AG08396 (cell line): ENCODE measurements at places on chromosomes 4 and X.

- no peak for DNase-seq
These were observed 13.0 kb downstream of the RAB9B start for GRCh38 chrX:103818842-103819619.

GRCh38 chr4:172141025-172141424 lies 327.8 kb downstream of the GALNTL6 start:
- DNase-seq = no peak

DNA sequence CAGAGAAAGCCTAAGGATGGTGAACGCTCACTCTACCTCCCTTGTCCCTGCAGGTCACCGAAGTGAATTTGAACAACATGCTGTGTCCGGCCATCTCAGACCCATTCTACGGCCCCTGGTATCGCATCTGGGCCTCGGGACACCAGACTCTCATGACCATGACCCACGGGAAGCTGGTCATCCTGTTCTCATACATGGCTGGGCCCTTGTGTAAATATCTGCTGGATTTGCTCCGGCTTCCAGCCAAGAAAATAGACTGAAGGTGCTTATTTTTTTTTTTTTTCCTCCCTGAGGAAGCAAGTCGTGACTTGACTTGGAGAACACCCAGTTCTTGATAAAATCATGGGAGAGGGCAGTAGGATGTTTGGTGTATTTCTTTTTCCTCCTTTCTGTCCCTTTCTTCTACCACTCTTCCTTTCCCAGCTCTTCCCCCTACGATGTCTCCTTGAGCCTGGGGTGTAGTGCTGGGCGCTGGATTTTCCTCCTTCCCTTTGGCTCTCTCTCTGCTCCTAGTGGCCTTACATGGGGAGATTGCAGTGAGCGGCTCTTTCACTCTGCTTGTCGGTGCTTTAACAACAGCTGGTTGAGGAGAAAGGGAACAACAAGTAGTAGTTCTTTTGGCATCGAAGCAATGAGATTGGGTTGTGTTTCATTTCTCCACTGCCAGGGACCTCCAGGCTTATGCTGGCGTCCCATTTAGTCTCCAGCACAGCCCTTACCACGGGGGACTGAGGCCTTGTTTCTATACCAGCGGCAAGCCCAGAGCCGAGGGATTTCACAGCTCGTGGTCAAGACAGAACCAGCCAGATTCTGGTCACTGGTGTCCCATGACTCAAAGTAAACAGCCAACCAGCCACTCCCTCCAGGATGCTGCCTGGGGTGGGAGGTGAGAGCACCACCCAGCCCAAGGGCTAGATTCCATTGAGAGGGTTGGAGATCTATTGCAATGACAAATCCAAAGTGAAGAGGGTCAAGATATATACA lies 144.4 kb downstream of the AMMECR1 start:
- DNase-seq = no peak

DNA sequence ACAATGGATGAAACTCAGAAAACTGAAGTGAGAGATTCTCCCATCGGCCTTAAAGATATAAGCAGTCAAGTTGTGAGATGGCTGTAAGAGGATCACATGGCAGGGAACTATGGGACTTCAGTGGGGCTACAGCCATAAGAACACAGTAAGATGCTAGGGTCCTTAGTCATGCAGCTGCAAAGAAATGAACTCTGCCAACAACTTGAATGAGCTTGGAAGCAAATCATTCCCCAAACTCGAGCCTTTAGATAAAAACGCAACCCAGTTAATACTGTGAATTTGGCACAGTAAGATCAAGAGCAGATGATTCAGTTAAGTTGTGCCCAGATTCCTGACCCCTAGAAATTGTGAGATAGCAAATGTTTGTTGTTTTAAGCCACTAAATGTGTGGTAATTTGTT lies 117.3 kb downstream of the FAM13A start:
- peak; percentile 13 for DNase-seq

- peak; percentile 8 for DNase-seq
These were observed 103.4 kb downstream of the QRFPR start for GRCh38 chr4:121277194-121278105.

DNA sequence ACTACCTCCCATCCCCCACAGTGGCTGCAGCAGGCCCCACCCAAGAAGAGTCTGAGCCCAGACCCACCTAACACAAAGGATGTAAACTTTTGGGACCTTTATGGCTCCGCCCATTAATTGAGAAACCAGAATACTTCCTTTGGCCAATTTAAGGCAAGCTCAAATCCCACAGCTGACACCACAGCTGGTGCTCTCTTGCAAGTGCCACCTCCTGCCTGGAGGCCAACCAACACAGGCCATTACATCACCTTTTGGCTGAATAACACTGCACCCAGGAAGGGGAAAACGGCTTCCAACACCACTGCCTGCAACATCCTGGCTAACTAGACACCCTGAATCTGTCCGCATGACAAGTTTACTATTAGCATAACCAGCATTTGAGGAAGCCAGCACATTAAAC lies 248.8 kb downstream of the PRDM5 start:
- no peak for DNase-seq

DNA sequence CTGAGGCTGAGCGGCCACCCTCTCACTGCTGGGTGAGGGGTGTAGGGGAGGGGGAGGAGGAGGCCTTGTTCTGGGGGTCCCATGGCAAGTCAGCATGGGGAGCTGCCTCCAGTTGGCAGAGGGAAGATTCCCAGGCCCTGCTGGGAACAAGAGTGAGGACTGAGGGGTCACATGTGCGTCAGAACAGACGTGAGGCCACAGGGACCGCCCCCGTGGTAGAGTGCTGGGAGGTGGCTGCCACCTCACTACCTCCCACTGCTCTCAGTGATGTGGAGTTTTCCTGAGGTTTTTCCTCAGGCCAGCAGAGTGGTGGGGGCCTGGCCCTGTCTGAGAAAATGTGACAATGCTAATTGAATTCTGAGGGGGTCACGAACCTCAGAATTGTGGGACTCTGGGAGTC lies 568 bp downstream of the MAGEC1 start:
- no peak for DNase-seq

- no peak for DNase-seq
These were observed 220.1 kb downstream of the IQCM start for GRCh38 chr4:149595500-149595899.

GRCh38 chr4:151488968-151489367 lies 80.0 kb downstream of the FHIP1A start:
- no peak for DNase-seq

GRCh38 chr4:12579172-12579571 lies 905.0 kb downstream of the RAB28 start:
- no peak for DNase-seq

DNA sequence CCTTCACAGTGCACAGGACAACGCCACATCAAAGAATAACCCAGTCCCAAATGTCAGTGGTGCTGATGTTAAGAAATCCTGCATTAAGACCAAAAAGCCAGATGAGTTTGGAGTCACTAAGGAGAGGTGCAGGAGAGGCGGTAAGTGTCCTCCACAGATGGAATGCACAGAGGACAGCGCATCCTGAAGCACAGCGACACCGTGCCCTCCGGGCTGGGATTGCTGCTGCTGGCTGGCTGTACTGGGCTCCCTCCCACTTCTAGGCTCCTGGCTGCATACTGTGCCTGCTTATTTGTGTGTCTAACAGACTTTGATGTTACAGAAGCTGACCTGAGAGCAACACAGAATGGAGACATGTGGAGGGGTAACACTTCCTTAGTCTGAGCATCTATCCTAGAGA lies 325.6 kb upstream of the BOD1L1 start:
- peak; percentile 12 for DNase-seq

- DNase-seq = no peak
These were observed 516.3 kb downstream of the BCOR start for GRCh38 chrX:39581411-39581810.

DNA sequence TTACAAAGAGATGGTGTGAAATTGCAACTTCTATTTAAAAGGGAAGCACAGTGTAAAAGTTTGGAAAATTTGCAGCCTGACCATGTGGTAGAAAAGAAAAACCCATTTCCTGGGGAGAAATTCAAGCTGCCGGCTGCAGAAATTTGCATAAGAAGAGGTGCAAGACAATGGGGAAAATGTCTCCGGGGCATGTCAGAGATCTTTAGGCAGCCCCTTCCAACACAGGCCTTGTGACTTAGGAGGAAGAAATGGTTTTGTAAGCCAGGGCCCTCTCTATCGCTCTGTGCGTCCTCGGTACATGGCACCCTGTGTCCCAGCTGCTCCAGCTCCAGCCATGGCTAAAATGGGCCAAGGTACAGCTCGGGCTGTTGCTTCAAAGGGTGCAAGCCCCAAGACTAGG lies 40.4 kb downstream of the CCDC158 start:
- DNase-seq = no peak

DNA sequence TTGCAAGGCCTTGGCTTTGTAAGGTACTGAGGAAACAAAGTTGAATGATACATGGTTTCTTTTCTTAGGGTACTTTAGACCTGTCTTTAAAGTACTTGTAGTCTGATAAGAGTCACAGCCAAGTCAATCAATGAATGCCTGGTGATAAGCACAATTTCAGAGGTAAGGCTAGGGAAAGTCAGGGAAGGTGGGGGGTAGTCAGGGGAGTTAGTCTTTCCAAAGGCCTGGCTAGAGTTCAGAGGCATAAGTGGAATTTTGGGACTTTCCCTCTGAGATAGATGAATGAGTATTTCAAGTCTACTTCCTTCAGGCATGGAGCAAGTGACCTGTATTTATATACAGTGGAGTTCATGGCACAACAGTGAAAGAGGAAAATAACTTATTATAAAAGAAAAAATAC lies 78.3 kb downstream of the SLC4A4 start:
- no peak for DNase-seq

DNA sequence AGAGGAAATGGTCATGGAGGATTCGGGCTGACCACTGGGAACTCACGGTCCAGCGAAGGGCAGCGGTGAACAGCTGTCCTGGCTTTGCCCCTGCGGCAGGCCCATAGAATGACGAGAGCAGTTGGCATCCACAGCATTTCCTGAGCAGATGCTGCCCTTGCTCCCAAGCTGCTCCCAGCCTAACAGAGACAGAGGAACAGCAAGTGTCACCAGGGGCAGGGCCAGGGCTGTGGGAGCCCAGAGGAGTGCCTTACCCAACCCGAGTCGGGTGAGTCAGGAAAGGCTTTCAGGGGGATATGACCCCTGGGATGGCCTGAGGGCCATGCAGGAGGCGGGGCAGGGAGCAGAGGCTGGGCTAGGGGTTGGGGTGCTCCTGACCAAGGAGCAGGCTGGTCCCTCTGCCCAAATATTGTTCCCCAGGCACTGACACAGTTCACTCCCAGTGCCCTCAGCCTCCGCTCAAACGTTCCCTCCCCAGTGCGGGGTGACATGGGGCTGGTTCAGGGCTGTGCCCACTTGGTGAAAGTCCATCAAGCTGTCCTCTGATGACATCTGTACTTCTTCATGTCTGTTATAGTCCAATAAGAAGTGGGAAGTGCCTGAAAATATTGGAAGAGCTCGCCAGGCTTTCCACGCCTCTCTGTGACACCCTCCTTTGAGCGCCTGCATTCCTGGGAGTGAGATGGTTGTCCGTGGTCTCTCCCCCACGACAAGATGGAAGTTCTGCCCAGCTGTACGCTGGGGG lies 64.7 kb upstream of the GPR78 start:
- DNase-seq = no peak

GRCh38 chr4:108416831-108417230 lies 203.5 kb upstream of the RPL34 start:
- DNase-seq = no peak

GRCh38 chrX:63686878-63687714 lies 97.9 kb downstream of the ARHGEF9 start:
- DNase-seq = peak; percentile 52

GRCh38 chrX:132795181-132795580 lies 163.2 kb downstream of the HS6ST2 start:
- no peak for DNase-seq

GRCh38 chr4:157776930-157777528 lies 395.8 kb downstream of the GASK1B start:
- DNase-seq = no peak

DNA sequence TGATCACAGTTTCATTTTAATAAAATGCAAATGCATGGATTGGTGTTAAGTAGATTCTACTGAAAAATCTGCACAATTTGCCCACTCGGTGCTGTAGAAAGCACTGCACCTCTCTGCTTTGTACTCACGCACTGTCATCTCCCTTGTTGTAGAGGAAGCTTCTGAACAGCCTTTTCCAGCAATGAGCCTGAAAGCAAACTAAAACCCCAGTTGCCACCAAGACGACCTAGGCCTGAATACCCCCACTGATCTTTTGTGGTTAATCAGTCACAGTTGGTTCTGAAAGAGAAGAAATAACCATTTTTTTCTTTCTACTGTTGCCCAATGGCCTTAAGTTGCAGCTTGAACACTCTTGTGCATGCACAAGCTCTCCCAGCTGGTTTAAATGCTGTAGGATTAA lies 229.8 kb downstream of the NLGN4X start:
- no peak for DNase-seq

DNA sequence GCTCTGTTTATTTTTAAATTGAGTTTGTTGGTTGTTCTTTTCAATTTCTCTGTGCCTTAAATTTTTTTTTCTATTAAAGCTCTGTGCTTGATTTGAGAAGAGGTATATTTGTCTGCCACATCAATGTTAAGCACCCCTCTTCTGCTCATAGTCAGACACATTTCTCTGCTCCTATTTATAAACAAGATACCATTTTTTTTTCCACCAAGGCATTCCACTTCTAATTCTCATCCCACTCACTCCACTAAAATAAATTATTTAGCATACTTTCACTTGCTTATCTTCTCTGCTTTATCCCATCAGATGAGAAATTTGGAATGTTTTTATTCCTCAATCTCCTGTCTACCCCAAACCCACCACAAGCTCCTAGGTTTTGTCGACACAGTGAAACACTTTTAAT lies 127.0 kb upstream of the PDE5A start:
- DNase-seq = no peak

DNA sequence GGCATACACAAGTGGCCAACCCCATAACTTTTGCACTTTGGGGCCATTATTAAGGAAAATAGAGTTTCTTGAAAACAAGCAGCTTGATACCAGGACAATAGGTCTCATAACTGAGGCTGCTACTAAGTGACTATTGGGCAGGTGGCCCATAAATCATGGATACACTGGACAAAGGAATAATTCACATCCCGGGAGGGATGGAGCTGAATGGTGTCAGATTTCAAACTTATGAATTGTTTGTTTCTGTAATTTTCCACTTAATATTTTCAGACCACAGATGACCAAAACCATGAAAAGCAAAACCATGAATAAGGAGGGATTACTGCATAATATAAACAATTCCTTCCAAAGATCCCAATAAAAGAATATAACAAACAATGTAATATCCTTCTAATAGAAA lies 114.4 kb downstream of the WDFY3 start:
- DNase-seq = no peak

DNA sequence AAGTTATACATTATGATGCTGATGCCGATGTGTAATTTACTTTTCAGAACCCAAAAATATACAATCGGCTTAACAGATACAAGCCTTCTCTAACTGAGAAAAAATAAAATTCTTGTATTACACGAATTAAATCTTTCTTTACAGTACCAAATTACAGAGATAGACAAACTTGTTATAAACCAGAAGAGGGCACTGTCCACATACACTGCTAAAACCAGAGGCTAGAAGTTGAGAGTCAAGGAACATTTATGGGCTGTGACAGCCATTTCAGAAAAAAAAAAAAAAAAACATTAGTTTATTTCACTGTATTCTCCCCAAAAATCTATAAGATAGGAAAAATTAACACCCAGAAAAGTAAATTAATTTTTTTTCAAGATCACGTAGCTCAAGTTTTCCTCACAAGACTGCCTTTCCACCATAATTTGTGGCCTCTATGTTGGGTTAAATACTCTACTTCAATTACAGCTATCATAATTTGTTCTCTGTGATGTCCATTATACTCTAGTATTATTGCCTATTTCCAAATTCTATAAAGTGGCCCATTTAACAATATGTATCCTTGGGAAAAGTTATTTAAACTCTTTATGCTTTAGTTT lies 12.0 kb downstream of the EREG start:
- DNase-seq = peak; percentile 62
